ENCODE measurements at places on chromosomes 12 and 14.

DNA sequence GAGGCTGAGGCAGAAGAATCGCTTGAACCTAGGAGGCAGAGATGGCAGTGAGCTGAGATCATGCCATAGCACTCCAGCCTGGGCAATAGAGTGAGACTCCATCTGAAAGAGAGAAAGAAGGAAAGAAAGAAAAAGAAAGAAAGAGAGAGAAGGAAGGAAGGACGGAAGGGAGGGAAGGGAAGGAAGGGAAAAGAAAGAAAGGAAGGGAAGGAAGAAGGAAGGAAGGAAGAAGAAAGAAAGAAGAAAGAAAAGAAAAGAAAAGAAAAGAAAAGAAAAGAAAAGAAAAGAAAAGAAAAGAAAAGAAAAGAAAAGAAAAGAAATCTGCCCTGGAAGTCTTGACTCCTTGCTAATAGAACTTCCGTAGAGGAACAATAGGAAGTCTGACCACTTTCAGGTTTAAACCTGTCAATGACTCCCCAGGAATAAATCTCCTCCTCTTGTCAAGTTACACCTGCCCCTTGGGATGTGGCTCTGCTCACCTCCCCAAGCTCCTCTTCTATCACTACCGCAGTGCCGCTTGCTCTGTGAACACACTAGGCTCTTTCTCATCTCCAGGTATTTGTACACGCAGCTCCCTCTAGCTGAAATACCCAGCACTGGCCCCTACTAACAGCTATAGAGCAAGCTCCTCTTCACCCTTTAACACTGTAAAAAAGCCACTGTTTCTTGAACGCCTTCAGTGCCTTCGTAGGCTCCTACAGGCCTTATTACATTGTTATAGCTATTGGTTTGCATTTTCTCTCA, 773.1 kb upstream of the TBX3 start:
- no peak for DNase-seq
- no peak overlapping the region for H3K27ac ChIP-seq
- no peak overlapping the region for H3K4me3 ChIP-seq

GRCh38 chr14:55105991-55106390, 23.1 kb upstream of the LGALS3 start:
- H3K27ac ChIP-seq: no peak overlapping the region
- H3K4me3 ChIP-seq: no peak overlapping the region
- H3K27me3 ChIP-seq: no peaks in the 10 kb centered on the region

GRCh38 chr12:31966558-31967205, 7.5 kb downstream of the RESF1 start:
- H3K4me3 ChIP-seq: no peak overlapping the region
- H3K27me3 ChIP-seq: no peaks in the 10 kb centered on the region
- DNase-seq: no peak

GRCh38 chr14:72291908-72292688, 359.9 kb downstream of the RGS6 start:
- no peak overlapping the region for H3K4me3 ChIP-seq
- no peaks in the 10 kb centered on the region for H3K36me3 ChIP-seq
- DNase-seq: no peak
- peaks cover 2% of the 10 kb centered on the region for H3K27me3 ChIP-seq
- H3K4me1 ChIP-seq: no peaks in the 10 kb centered on the region

GRCh38 chr14:68927956-68928675, 51.0 kb downstream of the ACTN1 start:
- no peaks in the 10 kb centered on the region for H3K36me3 ChIP-seq
- no peaks in the 10 kb centered on the region for H3K27me3 ChIP-seq
- H3K4me3 ChIP-seq: no peak overlapping the region

- H3K4me3 ChIP-seq: no peak overlapping the region
- no peaks in the 10 kb centered on the region for H3K27me3 ChIP-seq
- H3K27ac ChIP-seq: no peak overlapping the region
- H3K36me3 ChIP-seq: peaks cover 2% of the 10 kb centered on the region
- H3K4me1 ChIP-seq: no peaks in the 10 kb centered on the region
Measured at GRCh38 chr14:73153272-73153671, 17.0 kb downstream of the PSEN1 start.

DNA sequence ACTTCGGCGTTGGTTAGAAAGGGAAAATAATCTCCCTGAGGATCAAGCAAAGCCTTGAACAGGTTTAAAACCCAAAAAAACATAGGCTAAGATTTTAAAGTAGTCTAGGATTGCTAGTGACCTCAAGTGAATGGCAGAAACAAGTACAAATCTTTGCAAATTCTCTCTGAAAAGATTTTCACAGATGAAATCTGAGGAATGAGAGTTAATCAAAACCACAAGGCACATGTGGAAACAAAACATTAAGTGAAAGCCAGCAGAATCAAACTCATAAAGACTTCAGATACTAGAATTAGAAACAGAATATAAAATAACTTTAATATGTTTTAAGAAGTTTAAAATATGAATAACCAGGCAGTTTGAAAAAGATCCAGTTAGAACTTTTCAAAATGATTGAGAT, 52.2 kb upstream of the CFL2 start:
- no peak overlapping the region for H3K27ac ChIP-seq
- no peak overlapping the region for H3K4me3 ChIP-seq
- H3K4me1 ChIP-seq: no peaks in the 10 kb centered on the region
- no peaks in the 10 kb centered on the region for H3K27me3 ChIP-seq

DNA sequence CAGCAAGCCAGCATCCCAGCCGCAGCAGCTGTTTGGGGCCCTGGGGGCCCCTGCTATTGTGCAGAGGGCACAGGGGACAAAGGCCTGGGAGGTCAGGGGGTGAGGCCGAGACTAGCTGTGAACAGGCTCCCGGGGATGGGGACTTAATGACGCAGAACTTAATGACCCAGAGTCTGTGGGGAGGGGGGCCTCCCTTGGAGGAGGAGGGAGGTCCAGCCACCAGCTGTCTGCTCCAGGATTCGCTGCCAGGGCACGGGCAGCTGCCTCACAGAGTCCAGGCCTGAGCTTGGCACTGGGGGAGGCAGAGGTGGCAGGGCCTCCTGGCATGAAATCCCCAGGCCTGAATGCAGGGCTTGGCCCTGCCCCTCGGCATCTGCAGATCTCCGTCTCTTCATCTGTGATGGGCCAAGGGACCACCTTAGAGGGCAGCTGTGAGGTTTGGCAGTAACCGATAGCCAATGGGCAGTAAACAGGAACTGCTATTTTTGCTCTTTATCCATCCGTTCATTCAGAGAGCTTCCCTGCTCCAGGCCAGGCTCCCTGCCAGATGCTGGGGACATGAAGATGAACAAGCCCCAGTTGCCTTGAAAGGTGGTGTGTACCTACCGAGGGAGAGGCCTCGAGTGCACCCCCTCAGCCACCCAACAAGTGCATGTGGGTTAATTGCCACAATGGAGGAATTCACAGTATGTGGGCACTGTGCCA, 6.7 kb downstream of the FAM222A start:
- peaks cover 75% of the 10 kb centered on the region for H3K4me1 ChIP-seq
- H3K27me3 ChIP-seq: no peaks in the 10 kb centered on the region
- H3K4me3 ChIP-seq: no peak overlapping the region

Measured in liver (tissue), 10 donors.